ENCODE measurements at places on chromosomes 13 and 19.
A peak's percentile ranks its signal among the peaks of the same experiment; 100 is the strongest.

- DNase-seq: no peak
Measured at GRCh38 chr19:5154799-5155426, 185.7 kb downstream of the PTPRS start.

DNA sequence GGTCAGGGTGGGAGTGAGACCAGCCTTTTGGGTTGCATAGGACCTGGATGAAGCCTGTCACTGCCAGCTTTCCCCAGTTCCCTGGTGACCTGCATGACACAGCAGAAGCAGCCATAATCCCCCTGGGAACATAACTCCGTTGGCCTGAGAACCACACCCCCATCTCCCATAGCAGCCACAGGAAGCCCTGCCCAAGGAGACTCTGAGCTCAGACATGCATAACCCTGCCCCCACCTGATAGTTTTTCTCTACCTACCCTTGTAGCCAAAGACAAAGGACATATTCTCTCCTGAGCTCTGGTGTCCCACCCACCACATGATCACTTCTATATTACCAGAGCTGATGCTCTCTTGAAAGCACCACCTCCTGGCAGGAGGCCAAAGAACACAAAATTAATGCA lies 413.5 kb upstream of the HTR2A start:
- no peak for DNase-seq

DNA sequence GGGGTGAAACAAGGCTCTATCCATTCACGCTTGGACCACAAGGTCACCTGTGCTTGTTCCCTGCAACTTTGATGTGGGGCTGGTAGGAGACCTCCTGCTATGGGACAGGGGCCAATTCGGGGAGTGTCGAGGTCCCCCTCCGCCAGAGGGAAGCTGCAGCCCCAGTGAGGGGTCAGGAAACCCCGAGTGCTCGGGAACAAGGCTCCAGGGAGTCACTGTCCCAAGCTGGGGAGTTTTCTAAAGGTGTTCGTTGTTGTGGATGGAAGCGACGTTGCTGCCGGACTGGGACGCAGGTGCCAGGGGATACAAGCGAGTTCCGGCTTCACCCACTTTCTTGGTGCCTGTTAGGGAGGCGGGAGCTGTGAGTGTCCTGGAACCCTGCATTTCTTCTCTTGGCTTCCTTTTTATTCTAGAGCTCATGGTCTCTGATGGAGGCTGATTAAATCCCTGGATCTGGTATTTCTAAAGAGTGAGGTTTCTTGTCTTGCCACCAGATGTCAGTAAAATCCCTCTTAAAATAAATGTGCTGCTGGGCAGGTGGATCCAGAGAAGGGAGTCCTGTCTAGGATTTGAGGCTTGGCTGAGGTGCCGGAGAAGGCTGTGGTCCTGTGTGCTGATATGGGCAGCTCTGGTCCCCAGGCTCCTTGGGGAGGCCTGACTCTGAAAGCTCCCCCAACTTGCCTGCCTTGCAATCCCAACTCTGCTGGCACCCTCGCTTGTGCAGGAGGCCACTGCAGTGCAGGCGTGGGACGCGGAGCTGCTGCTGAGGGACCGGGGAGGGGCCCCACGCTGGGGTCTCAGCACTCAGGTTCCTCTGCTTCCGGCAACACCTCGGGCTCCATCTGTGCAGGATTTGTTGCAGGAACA lies 153.9 kb downstream of the TEX29 start:
- peak; percentile 79 for DNase-seq

DNA sequence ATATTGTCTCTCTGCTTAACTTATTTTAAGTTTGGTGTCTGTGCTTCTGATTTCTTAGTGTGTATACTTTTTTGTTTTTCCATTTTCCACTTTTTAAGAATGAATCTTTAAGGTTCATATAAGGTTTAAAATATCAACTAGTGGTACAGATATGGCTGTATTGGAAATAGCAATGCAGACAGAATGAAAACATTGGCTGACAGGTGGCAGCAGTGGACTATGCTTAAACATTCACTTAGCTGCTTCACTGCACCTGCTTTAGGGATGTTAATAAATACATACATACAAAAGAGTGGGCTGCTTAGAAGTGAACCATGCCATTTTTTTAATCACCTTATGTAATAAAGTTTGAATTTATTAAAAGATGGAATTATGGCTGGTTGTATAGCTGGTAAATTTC lies 27.3 kb downstream of the TM9SF2 start:
- DNase-seq: no peak

- peak; percentile 96 for DNase-seq
Measured at GRCh38 chr19:53879140-53880081, 2.6 kb upstream of the PRKCG start.

DNA sequence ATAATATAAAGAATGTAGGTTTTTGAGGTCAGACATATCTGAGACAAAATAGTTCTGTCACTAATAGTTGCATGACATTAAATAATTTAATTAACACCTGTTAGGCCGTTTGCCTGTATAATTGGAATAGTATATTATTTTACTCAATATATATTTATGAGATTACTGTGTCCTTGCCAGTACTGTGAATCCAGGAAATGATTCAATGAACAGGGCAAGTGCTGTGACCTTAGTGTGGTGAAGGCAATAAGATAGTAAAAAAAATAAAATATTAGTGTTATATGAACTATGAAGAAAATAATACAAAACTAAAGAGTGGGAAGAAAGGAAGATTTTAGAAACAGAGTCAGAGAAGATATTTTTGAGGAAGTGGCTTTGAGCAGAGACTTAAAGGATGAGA lies 403.7 kb downstream of the PCDH9 start:
- no peak for DNase-seq

- no peak for DNase-seq
Measured at GRCh38 chr13:105008604-105009003, 1526.9 kb downstream of the EFNB2 start.

DNA sequence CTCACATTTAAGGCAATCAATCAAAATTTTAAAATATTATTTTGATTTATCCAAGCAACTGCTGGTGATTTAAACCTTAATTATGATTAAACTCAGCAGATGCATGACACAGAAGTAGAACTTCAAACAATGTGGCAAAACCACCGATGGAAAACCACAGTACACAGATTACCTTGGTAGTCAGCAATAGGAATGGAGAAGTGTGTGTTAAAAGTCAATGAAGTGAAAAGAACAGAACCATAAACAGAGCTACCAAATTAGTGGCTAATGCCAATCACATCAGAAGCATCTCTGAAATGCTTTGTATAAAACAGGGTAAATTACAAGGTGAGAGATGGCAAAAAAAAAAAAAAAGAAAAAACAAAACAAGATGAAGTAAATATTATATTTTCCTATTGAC lies 31.2 kb downstream of the KATNAL1 start:
- no peak for DNase-seq

- no peak for DNase-seq
Measured at GRCh38 chr13:110268576-110269185, 38.3 kb downstream of the COL4A1 start.

- no peak for DNase-seq
Measured at GRCh38 chr19:18992696-18993095, 40.6 kb downstream of the SUGP2 start.

- DNase-seq: peak; percentile 86
Measured at GRCh38 chr19:19145684-19146608, 7.7 kb upstream of the TMEM161A start.

GRCh38 chr13:30978981-30979956 lies 46.8 kb downstream of the TEX26 start:
- no peak for DNase-seq

DNA sequence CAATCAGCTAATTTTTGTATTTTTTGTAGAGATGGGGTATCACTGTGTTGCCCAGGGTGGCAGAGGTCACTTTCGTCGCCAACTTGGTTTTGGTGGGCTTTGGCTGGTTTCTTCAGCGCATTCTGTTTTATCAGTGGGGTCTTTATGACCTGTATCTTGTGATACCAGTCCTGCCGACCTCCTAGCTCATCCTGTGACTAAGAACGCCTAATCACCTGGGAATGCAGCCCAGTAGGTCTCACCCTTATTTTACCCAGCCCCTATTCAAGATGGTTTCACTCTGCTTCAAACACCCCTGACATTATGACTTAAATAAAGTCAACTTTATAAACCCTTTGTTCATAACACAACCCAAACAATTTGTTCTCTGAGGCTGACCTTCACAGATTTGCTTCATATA lies 3.0 kb upstream of the ZNF878 start:
- DNase-seq: no peak

- no peak for DNase-seq
Measured at GRCh38 chr13:93004919-93005318, 221.7 kb upstream of the GPC6 start.

DNA sequence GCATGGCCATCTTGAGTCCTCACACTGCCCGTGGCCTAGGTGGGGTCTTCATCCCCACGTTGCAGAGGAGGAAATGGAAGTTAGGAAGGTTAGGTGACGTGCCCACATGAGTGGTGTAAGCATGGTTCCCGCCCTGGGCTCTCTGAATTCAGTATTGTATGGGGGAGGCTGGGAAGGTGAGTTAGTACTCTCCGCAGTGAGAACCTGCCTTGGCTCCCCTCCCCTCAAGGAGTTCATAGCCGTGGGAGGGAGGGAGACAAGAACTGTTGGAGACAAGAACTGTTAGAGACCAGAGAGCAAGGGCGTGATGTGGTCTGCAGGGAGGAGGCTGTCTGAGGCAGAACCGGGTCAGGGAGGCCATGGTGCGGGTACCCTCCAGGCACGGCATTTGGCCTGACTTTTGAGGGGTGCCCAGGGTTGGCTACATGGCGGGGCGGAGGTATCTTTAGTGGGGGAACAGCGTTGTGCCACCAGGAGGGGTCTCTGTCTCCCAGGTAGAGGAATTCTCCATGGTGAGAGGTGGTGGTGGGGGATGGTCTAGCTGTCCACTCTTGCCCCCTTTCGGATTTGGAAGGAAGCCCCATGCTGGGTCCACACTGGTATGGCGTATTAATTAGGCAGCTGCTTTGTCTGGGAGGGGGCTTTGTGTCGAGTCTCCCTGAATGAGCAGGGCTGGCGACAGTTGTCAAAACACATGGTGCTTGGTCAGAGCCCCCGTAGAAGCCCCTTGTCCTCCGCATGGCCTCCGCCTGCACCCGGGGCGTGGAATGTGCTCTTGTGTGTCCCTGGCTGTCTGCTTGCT lies 45.8 kb downstream of the CAPN12 start:
- no peak for DNase-seq

DNA sequence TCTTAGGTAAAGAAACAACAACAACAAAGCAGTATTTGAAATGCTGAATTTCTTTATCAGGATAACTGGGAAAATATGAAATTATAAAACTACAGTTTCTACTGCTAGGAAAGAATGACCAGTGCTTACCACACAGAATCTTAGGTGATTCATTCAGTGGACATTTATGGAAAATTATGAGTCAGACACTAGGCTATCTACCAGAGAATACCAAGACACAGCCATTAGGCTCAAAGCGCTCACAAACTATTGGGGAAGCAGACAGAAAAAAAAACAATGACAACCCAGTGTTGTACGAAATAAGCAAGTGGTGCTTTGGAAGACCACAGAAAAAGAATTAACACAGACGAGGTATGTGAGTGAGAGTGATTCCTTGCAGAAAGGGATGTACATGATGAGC lies 1019.5 kb downstream of the PCDH9 start:
- DNase-seq: peak; percentile 23

- DNase-seq: peak; percentile 92
Measured at GRCh38 chr19:42113641-42114348, 18.5 kb downstream of the POU2F2 start.

DNA sequence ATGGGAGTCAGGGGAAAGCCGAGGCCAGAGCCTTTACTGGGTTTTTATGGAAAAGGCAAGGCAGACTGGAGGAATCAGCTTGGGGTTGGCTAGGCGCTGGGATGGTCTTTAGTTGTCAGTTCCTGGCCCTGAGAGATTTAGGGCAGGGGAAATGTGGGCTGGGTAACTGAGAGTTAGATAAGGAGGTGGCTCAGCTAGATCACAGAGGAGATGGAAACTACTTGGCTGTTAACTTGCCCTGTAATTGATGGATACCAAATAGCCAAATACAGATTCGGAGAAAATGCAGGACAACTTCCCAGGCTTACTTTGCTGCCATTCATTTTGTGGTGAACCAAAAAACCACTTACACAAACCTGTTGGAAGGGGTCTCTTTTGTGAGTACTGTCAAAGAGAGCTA lies 54.0 kb downstream of the LRCH1 start:
- no peak for DNase-seq

GRCh38 chr13:59247171-59247570 lies 916.6 kb downstream of the DIAPH3 start:
- no peak for DNase-seq

GRCh38 chr13:112253631-112254030 lies 122.5 kb upstream of the SPACA7 start:
- no peak for DNase-seq

DNA sequence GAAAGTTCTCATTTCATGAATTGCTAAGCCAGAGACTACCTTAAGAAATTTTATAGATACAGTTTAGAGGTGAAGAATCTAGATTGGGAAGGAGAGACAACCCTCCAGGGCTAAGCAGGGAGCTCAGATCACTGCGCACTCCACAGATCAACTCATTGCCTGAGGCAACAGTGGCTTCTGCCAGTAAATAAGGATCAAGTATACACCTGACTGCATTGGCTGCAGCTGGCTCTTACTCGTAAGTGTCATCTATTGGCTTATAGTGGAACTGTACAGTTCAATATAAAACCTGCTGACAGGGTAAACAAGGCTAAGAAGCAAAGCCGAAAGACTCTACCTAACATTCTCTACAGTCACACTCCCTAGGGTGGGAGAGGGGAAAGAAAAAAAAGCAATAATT lies 18.0 kb upstream of the C1QTNF9B start:
- no peak for DNase-seq

DNA sequence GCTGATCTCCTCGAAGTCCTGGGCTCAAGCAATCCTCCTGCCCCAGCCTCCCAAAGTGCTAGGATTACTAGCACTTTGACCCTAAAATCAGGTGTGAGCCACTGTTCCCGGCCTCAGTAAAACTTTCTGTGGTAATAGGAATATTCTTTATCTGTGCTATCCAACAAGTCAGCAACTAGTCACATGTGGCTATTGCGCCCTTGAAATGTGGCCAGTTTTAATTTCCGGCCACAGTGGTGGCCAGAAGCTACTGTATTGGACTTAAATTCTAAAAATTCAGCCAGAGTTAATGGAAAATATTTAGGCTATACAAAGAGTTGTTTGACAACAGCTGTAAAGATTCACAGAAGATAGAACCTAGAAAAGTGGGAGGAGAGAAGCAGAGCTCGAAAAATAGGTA lies 30.0 kb downstream of the KEAP1 start:
- no peak for DNase-seq

- peak; percentile 44 for DNase-seq
Measured at GRCh38 chr13:79810669-79811068, 329.7 kb downstream of the NDFIP2 start.

DNA sequence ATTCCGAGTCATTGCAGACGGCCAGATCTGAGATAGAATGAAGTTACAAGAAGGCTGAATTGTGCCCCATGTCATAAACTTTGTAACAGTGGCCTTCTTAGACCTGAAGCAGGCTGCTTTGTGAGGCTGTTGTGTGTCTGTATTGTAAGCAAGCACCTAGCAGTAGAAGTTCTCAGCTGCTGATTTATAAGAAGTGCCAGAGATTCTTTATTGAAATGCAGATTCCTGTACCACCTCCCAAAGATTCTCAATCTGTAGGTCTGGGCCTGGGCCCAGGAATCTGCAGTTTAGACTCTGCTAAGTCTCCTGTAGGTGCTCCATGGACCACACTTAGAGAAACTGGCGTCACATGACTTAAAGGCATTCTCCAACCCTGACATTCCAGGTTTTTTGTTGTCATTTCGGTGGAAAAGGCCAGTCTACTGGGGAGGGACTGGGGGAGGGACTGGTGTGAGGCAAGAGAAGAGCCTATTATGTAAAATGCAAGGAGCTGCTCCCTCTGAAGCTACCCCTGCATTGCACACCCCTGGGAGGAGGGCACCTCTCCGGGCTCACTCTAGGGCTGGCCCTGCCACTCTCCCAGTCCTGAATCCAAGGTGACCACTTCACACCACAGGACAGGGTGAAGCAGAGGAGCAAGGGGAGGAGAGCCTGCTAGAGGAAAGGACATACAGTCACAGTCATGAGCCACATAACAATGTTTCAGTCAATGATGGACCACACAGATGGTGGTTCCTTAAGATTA lies 769 bp upstream of the TMEM272 start:
- DNase-seq: no peak

Data from AG20443 (cell line).